ENCODE measurements at places on chromosomes 11 and 22.

GRCh38 chr11:25824688-25825087 lies 507.2 kb upstream of the ANO3 start:
- no peak for DNase-seq

GRCh38 chr11:101912823-101913284 lies 2.0 kb upstream of the CEP126 start:
- no peak for DNase-seq

- no peak for DNase-seq
Measured at GRCh38 chr22:29117799-29118477, 45.1 kb downstream of the KREMEN1 start.

DNA sequence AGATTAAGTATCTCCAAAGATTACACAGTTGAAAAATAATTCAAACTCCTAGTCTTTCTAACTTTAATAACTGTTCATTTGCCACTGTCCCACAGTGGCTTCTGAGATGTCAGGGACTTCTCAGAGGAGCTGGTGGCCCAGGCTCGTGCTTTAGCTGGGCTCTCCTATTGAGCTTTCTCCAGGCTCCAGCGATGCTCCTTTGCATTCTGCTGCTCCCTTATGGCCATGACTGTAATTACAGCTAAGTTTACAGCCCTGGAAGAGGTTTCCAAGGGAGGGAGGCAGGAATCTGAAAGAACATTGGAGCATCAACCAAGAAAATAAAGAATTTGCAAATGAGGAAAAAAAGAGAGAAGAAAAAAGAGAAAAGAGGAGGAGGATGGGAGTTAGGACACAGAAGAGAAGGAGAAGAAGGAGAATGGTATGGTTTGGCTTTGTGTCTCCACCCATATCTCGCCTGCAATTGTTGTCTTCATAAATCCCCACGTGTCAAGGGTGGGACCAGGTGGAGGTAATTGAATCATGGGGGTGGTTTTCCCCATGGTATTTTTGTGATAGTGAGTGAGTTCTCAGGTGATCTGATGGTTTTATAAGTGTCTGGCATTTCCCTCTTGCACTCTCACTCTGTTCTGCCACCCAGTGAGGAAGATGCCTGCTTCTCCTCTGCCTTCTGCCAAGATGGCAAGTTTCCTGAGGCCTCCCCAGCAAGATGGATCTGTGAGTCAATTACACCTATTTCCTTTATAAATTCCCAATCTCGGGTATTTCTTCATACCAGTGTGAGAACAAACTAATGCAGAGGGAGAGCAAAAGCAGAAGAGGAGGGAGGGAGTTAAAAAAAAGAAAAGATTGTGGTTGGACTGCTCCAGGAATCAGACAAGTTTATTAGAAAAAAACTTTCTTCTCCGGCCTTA lies 857.0 kb downstream of the KCNA4 start:
- peak; percentile 6 for DNase-seq

DNA sequence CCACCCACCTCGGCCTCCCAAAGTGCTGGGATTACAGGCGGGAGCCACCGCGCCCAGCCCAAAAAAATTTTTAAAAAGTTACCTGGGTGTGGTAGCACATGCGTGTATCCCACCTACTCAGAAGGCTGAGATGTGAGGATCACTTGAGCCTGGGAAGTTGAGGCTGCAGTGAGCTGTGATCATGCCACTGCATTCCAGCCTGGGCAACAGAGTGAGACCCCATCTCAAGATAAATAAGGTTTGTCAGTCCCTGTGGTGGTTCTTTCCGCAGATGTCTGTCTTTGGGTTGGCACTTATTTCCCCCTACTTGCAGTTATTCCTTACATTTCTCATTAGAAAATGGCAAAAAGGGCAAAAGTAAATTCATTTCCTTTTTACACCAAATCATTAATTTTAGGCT lies 8.0 kb downstream of the MARK2 start:
- DNase-seq, result no peak

- DNase-seq, result no peak
Measured at GRCh38 chr11:92253421-92253820, 28.8 kb downstream of the FAT3 start.

DNA sequence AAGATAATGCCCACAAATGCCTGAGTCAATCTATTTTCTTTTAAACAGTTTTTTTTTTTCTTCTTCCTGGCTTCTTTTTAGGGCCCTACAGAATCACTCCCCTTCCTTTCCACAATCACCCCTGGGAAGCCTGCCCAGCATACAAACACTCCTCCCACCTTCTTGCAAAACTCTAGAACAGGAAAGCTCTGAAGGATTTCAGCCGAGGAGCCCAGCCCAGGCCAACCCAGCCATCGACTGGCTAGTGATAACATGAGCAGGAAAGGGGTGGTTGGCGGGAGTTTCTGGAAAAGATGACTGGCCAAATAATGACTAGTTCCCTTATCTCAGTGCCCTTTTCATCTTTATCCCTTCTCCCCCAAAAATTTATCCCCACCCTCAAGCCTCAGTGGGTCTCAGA lies 68.2 kb downstream of the USP35 start:
- DNase-seq, result peak; percentile 26

DNA sequence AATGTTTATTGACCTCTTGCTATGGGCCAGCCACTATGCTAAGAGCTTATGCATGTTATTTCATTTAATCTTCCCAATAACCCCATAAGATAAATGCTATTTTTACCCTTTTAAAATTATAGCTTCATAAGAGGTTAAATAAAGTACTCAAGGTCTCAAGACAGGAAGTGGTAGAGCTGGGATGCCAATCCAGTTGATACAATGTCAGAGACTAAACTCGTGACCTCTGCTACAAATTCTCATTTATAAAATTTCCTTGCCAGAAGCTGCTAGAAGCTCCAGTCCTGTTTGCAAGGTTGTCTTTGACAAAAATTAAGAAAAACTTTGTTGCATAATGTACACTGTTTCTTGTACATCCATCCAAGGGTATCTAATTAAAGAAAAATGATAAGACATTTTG lies 265.9 kb upstream of the MPPED2 start:
- DNase-seq, result no peak

GRCh38 chr11:111815489-111815888 lies 49.3 kb upstream of the PPP2R1B start:
- DNase-seq, result no peak

DNA sequence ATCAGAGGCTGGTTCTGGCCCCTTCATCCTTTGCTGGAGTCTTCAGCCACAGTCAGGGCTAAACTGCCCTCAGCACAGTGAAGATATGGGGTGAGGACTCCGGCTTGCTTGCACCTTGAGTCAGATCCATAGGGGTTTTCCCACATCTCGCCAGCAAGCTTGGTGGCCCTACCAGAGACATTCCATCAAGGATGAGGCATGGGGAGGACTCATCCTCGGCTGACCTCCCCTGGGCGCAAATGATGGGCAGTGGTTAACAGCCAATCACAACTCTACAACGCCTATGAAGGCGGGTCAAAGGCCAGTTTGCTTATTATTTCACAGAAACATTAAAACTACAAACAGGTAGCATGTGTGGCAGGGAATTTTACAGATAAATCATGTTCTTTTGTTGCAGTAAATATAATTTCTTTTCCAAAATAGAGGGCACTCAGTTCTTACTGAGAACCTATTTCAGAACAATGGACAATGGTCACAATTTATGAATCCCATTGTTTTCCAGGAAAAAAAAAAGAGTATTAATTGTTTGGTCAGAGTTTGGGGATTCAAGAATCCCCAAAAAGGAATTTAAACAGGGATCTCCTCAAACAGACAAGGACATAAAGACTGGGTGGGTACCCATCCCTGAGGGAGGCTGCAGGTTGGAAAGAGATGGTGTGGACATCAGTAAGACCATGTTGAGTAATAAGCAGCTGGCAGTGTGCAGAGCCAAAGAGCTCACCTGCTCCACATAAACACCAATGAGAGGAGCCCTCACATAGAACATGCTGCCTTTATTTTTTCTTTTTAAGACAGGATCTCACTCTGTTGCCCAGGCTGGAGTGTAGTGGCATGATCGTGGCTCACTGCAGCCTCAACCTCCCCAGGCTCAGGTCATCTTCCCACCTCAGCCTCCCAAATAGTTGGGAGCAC lies 14.8 kb downstream of the PLAAT3 start:
- DNase-seq, result no peak

GRCh38 chr11:119608781-119609180 lies 120.2 kb downstream of the NECTIN1 start:
- DNase-seq, result no peak

DNA sequence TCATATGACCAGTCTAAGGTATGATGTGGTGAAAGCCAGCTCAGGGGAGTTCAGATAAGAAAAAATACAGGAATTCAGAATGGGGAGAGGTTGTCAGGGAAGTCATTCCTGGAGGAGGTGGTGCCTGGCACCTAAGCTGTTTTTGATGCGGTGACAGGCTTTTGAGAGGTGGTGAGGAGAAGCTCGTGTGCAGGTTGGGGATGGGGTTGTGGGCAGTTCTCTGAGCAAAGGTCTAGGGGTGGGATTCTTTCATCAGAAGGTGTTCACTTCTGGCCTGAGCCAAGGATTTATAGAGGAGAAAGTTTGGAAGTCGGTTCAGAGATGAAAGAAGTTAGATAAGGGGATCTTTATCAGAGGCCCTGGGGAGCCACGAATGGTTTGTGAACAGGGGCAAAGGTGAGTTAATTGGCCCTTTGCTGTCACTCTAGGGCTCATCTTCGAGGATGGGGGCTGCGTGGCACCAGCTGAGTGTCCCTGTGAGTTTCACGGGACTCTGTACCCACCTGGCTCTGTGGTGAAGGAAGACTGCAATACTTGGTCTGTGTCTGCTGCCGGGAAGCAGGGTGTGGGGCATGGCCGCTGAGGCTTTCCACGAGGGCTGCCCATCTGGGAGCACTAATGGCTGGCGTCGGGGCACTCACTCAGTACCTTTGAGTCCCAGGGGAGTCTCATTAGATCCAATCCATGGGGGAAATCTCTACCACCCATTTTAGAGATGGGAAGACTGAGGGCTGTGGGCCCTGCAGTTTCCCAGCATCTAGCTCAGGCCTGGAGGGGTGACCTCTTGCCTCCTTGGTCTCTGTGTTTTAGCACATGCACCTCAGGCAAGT lies 13.4 kb downstream of the OTOG start:
- DNase-seq, result no peak

DNA sequence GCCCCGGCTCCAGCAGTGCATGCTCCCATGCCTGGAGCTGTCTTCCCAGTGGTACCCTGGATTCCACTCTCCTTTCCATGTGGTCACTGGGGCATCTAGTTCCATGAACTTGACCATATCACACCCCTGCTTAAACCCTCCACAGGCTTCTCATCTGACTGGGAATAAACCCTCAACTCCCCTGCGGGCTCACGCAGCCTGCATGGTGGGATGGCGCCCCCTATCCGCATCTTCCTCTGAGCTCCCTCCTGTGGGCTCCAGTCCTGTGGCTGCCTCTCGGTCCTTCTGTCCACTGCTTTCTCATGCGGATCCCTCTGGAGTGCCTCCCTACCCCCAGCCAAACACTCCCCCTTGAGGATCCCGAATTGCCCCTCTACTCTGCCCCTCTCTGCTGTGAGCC lies 41.4 kb upstream of the TTLL12 start:
- DNase-seq, result peak; percentile 62

GRCh38 chr22:48944751-48945620 lies 882.7 kb downstream of the BRD1 start:
- no peak for DNase-seq

DNA sequence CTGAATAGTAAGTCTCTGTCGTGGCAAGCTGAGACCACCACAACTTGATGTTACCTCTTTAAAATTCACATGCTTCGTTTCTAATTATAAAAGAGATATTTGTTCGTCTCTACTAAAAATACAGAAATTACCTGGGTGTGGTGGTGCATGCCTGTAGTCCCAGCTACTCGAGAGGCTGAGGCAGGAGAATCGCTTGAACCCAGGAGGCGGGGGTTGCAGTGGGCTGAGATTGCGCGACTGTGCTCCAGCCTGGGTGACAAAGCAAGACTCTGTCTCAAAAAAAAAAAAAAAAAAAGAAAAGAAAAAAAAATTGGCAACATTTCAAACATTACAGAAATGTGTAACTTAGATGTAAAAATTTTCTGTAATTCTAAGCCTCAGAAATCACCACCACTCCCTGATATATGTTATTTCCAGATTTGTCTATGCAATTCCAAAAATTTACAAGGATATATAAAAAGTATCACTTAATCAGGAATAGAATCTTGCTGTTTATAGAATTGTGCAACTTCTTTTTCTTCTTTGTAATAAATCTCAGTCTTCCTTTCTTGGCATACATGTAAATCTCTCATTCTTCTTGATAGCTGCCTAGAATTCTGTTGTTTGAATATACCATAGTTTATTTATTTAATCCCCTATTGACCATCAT lies 37.3 kb downstream of the C11orf96 start:
- DNase-seq, result no peak

GRCh38 chr11:18270102-18270501 lies 4.0 kb downstream of the SAA1 start:
- DNase-seq, result no peak

DNA sequence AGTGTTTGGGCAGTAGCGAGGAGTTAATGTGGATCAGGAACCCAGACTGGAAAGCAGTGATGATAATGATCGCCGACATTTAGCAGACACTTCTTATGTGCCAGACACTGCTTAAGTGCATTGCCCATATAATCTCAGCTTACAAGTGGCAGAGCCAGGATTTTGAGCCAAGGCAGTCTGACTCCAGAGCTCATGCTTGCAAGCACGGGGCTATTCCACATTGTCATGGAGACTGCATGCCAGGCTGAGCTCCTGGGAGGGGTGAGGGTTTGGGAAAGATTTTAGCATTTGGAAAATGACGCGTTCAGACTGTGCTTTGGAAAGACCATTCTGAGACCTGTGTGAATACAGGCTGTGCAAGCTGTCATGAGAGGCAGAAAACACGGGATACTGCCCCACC lies 302.7 kb downstream of the DDX10 start:
- no peak for DNase-seq

DNA sequence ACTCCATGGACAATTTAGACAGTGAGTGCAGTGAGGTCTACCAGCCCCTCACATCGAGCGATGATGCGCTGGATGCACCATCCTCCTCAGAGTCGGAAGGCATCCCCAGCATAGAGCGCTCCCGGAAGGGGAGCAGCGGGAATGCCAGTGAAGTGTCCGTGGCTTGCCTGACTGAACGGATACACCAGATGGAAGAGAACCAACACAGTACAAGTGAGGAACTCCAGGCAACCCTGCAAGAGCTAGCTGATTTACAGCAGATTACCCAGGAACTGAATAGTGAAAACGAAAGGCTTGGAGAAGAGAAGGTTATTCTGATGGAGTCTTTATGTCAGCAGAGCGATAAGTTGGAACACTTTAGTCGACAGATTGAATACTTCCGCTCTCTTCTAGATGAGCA lies 51.4 kb downstream of the SPECC1L start:
- no peak for DNase-seq

DNA sequence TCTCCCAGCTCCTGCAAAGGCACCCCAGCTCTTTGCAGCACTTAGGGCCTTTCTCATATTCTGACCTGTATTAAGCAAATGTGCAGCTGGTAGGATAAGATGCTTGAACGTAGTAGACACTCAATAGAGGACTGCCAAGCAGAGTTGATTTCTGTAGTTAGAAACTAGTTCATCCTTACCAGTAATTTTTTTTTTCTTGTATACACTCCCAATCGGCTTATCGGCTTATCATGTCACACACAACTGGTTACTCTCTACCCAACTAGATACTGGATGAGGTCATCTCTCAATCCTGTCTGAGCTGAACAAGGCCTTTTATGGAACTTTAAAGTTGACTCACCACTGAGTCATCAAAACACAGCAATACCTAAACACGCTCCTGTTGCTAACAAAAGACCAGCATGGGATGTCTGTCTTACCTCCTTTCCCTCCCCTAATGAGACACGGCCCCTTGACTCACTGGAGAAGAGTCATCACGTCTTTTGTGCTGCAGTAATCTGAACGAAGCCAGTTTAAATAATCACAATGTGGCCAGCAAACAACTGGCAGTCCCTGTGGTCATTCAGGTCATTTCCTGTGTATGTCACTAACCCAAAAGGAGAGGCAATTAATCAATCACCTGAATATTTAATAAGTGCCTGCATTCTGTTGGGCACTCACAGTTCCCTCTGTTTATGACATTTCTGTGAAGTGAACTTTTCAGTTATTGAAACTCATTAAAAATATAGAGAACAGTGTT lies 7.5 kb upstream of the WEE1 start:
- DNase-seq, result peak; percentile 60

All from common myeloid progenitor, CD34-positive (primary cell).